ENCODE measurements at places on chromosomes 11 and 22. TPM values are rescaled to one million over a fixed set of nuclear protein-coding genes. Genes with fewer than 3 reads are reported as not detected.

DNA sequence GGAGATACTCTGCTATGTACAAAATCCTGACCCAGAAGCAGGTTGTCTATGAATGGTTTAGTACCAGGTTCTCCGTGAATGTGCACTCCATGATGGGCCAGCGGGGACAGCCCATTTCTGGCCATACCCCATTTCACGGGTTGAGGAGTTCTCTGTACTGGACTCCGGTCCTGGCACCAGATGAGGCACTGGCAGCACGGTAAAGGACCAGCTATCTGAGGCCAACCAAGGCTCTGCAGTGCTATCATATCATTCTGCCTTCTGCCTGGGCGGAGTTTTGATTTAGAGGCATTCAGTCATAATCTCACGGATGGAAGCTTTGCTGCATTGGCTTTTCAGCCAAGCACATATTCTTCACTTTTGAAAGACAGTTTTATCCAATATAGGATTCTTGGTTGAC lies 18.5 kb upstream of the KMT5B start:
- no peak for DNase-seq

GRCh38 chr11:19711911-19712280 lies 741 bp upstream of the NAV2 start:
- no peak for DNase-seq

DNA sequence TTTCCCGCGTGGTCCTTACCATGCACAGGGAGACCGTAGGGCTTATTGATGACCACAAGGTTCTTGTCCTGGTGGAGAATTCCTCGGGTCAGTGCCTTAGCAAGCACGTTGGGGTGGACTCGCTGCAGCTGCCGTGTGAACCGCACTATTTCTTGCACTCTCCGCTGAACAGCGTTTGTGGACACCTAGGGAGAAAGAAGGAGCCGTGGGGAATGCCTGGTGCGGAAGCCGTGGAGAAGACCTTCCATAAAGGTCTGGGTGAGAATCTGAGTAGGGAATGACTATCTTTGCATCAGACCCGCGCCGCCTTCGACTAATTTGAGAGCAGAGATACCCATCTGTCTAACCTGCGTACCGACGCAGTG lies 597 bp downstream of the RPUSD4 start:
- no peak for DNase-seq

GRCh38 chr11:30125456-30125855 lies 105.4 kb upstream of the FSHB start:
- no peak for DNase-seq

- no peak for DNase-seq
These were observed 7.0 kb downstream of the FADD start for GRCh38 chr11:70210051-70210501.

Gene ART1
- total RNA-seq = not detected

Gene KCTD14
- 0.73 TPM for total RNA-seq

Gene CREB3L1
- total RNA-seq = 78.6 TPM

Measured in osteocyte (in vitro differentiated cells).